ENCODE measurements at places on chromosomes 2 and 18. TPM values are rescaled to one million over a fixed set of nuclear protein-coding genes. Genes with fewer than 3 reads are reported as not detected.

DNA sequence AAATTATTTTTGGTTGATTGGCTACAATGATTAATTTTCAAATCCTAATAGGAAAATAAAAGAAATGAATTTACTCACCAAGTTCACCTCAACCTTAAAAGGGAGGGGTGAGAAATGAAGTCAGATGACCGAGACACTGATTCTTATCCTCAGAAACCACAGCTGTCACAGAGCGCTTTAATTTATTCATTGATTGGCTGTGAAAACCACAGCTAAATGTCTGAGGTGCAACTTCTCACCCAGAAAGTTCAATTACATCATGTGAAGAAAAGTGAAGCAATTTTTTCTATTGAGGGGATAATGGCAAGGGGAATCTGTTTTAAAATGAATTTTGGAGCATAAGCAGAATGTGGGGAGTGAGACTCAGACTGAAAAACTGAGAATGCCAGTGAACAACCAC lies 128.4 kb downstream of the RNF152 start:
- DNase-seq: no peak

GRCh38 chr2:855177-855576 lies 95.5 kb upstream of the SNTG2 start:
- no peak for DNase-seq

DNA sequence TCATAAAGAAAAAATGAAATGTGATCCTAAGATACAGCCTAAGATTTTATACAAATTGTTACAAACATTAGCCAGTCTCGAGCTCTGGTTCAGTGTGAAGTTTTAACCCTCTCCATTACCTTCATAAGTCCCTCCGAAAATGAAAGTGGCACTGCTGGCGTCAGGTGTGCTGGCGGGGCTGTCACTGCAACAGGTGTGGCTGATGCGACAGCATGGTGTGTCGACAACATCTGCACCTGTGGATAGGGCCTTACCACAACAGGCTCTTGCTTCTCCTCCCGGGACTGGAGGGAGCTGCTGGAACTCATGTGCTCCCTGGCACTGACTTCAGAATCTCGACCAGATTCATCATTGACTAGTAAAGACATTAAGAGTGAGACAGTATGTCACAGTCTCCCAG lies 10.3 kb downstream of the SAP130 start:
- DNase-seq: no peak

Gene LYPD1
- polyA plus RNA-seq: 37.5 TPM

Gene SLC9A4
- 10.7 TPM for polyA plus RNA-seq
